Stimulated activated CD4-positive, alpha-beta T cell treated with anti-CD3 and anti-CD28 coated beads, Interleukin-15, amount 100 ng/mL, for 24 hours (primary cell): ENCODE measurements at places on chromosomes 3 and 15.
A peak's percentile ranks its signal among the peaks of the same experiment; 100 is the strongest.

DNA sequence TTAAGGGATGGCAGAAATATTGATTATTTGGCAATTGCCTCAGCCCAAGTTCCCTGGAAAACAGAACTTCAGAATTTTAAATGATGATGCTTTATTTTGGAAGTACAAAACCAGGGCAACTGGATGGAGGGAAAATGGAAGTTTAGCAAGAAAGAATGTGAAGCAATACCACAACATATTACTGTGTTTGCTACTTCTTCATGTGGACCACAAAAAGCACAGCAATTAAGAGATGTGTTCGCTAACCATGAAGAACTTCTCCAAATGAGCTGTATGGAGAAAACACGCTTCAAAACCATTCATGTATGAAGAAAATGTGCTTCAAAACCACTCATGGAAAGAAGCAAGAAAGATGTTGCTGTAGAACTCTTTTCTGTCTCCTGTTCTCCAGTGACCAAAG is 64.7 kb upstream of the ARL6 start:
- DNase-seq, result no peak

- DNase-seq, result no peak
Measured at GRCh38 chr15:35980719-35981118, 434.8 kb upstream of the DPH6 start.

DNA sequence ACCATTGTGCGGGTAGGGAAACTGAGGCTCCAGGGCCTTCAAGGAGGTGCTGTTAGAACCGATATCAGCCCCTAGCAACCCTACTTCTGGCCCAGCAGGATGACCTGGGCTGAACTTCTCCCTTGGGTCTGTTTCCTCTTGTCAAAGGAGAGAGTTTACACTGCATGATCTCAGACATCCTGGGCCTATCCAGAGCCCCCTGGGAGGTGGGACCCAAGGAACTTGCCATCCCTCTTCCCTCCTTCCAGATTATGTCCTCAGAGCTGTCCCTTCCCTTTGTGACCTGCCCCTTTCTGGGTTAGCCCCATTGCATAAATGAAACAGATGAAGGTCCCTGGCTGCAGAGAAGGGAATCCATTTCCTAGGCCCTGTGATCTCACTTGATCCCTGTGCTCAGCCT is 12.3 kb upstream of the DNAH1 start:
- DNase-seq, result no peak

DNA sequence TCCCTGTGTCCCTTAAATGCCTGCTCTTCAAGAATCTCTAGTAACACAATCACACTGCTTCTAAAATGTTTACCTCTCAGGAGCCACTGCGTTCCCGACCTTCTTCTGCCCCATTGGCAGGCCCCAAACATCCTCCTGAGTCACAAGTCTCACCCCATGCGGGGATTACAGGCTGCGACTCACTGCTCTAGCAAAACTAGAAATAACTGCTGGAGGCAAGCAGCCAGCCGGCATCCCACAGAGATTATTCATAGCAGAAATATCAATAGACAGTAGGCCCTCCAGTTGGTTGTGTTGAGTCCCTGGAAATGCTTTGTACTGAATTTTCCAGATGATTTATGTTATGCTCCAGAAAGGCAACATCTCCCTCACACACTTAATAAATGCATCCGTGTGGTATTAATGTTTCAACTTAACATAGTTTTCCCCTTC is 64.8 kb downstream of the RFTN1 start:
- peak; percentile 66 for DNase-seq

DNA sequence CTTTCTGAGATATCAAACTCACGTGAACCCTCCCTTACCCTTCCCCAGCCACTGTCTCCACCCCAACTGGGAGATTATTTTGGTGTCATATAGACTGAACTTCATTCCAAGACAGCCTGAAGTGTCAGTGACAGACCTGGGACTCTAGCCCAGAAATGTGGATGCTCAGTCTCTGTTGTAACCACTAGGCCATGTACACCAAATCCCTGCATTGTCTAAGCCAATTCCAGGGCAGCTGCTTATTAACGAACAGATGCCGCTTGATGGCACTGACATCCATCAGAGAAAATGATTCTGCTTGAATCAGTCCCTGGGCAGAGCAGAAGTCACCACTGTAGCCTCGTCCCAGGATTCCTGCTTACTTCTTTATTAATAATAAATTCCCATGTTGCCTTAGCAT is 305.5 kb downstream of the GRM7 start:
- DNase-seq, result no peak

DNA sequence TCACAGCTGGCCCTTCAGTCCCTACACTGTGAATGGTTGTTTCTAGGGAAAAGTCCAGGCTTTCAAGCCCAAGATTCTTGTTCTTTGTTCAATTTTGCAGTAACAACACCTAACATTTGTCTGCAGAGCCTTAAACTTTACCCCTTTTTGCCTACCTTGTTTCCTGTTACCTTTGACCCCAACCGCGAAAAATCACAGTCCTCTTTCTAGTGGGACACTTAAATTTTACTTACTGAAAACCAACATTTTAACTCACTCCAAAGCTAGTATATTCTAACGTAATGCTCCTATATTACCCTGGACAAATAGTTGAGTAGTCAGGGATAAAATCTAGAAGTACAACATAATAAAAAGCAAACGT is 649 bp upstream of the PIK3CB start:
- no peak for DNase-seq

- DNase-seq, result no peak
Measured at GRCh38 chr15:81024265-81024872, 23.6 kb downstream of the TLNRD1 start.

DNA sequence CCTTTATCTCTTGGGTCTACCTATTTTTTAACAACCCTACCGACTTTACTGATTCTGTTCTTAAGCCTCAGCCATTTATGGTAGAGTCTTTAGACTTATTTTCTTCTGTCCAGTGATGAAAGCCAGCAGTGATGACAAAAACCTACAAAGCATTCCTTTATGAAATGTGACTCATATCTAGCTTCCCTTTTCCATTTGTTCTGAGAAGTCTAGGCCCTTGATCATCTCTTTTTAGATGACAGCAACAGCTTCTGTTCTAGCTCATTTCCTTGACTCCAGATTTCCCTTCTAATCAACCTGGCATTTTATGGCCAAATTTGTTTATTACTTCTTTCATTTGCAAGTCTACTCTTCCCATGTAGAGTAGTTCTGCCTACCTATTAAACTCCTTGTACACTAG is 36.1 kb downstream of the CFAP44 start:
- no peak for DNase-seq

DNA sequence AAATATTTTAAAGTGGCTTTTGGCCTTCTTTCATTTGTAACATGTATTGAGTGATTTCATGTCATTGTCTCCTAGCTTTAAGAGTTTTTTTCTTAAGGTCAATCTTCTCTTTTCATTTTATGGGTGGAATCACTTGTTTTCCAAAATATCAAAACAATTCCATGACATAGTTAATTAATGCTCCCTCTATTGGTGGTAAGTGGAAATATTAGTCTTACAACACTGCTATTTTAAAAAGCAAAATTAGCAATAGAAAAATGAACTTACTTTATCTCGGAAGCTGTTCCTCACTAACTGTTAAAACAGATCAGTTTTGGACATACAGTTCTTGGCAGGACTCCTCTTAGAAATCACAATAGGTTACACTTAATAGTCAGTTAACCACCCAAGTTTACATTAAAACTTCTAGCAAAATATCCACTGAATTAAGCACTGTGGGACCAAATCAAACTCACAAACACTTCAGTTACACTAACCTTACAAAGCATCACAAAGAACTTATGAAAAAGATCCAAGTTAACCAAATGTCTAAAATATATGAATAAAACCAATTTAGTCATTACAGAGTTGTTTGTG is 42.4 kb downstream of the TIGIT start:
- no peak for DNase-seq

- no peak for DNase-seq
Measured at GRCh38 chr3:11734-12133, 184.8 kb upstream of the CHL1 start.

GRCh38 chr3:196287090-196287439 is 461 bp downstream of the PCYT1A start:
- peak; percentile 45 for DNase-seq

DNA sequence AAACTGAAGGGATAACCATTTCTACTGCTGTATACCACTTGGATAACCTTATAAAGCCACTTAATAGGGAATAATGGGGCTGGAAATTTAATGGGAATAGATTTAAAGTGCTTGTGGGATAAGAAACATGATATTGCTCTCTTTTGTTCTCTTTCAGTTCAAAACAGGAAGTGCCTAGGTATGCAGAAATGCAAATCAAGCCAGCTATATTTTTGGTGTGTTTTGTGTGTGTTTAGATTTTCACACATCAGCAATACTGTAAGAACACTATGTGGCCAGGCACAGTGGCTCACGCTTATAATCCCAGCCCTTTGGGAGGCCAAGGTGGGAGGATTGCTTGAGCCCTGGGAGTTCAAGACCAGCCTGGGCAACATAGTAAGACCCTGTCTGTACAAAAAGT is 442.3 kb upstream of the TPRG1 start:
- no peak for DNase-seq

DNA sequence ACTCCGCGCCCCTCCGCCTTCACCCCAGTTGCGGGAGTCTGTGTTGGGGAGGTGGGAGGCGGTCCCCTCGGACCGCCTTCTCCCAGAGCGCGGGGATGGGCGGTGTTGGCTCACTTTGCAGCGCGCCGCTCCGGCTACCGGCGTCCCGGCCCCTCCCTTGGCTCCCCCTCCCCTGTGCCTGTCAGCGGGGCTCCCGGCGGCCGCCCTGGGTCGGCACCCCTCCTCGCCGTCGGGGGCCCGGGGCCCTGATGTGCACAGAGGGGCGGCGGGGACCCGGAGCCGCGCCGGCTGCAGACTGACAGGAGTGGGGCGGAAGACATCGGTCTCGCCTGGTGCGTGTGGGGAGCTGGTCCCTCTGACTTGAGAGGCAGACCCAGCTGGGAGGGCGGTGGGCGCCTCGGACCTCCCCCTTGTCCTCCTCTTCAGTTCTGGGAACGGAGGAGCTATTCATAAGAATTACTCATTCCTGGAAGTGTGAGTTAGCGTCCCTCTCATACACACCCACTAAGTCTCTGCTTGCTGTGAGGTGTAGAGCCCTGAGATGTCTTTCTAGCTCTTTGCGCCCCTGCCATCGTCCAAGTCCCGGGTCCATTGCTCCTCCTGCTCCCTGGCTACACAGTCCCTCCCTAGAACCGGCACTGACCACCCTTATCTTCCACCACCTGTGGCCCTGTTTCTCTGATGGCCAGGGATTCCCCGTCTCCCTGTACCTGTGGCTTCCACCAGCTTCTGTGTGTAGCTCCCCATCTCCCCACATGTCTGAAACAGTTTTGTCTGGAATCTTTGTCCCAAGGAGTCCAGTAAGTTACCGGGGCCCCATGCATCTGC is 42.3 kb upstream of the ROPN1 start:
- DNase-seq, result peak; percentile 30

DNA sequence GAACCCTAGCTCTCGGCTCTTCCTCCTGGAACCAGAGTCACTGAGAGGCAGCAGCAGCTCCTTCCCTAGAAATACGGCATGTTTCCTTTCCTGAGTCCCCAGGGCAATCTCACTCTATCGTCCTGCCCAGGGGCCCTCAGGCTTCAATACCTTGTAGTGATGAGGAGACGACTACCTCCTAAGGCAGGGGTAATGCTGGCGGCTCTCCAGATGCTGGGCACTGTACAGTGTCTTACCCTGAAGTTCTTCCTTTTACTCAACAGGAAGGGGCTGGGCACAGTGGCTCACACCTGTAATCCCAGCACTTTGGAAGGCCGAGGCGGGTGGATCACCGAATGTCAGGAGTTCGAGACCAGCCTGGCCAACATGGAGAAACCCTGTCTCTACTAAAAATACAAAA is 13.5 kb downstream of the TMEM44 start:
- no peak for DNase-seq

- no peak for DNase-seq
Measured at GRCh38 chr3:39705351-39705900, 104.0 kb upstream of the MYRIP start.

DNA sequence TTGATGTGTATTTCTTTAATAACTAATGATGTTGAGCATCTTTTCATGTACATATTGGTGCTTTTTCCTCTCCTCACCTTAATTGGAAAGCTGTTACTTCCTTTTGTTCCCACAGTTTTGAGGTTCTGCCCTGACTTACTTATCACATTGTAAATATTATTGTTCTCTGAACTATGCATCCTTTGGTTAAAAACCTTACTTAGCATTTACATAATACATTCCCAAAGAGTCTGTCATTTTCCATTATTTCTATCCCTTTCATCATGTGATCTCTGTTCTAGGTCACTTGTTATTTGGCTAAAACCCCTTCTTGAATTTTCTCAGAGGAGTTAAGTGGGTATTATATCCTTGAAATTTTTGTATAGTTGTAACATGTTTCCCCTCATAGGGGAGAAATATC is 33.0 kb downstream of the SLC12A6 start:
- no peak for DNase-seq

- DNase-seq, result no peak
Measured at GRCh38 chr15:50055750-50056157, 63.3 kb downstream of the ATP8B4 start.

GRCh38 chr15:62894322-62895085 is 148.0 kb upstream of the TPM1 start:
- no peak for DNase-seq
